ENCODE measurements at places on chromosomes 11 and 22.

GRCh38 chr11:110951037-110951949 lies 239.1 kb upstream of the ARHGAP20 start:
- no peak for DNase-seq

GRCh38 chr11:71186806-71187205 lies 65.6 kb downstream of the SHANK2 start:
- DNase-seq: peak; percentile 20

DNA sequence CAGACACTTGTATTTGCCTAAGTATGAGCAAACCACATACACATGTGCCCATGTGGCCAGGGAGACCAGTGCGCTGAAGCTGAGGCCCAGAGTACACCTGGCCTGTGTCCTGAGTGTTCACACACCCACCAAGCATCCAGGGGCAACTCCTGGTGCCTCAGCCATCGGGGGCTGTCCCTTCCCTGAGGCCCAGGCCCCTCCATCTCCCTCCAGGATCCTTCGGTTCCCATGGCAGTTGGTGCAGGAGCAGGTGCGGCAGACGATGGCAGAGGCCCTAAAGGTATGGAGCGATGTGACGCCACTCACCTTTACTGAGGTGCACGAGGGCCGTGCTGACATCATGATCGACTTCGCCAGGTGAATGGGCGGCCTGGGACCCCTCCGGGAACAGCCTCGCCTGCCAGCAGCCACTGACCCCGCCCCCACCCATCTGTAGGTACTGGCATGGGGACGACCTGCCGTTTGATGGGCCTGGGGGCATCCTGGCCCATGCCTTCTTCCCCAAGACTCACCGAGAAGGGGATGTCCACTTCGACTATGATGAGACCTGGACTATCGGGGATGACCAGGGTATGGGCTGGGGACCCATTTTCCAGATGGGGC lies 6.5 kb upstream of the SMARCB1 start:
- no peak for DNase-seq

- no peak for DNase-seq
Observed at GRCh38 chr11:110903830-110904229, 191.6 kb upstream of the ARHGAP20 start.

DNA sequence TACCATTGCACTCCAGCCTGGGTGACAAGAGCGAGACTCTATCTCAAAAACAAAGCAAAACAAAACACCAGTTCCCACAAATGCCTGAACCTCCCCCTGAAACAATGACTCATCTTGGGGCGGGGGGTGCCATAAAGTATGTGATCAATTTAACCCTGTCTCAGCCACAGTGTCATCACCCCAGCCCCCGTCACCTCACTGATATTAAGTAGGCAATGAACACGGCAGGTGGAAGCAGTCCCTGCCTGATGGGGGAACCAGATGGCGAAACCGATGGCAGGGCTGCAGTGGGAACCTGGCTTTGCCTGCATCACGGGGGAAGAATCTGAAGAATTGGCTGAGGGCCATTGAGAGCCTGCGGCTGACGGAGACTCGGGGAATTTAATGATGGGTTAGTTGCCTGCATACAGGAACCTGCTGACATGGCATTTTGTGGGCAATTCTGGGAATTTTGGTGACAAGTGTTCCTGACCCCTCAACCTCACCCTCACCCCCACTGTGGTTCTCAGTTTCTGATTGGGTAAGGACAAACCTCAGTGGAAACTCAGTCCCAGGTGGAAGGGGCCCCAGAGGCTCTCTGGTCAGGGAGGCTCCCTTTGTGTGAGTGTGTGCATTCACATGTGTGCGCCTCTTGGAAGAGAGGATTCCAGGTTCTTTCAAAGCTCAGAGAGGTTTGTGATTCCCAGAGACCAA lies 39.1 kb upstream of the SHISAL1 start:
- no peak for DNase-seq

DNA sequence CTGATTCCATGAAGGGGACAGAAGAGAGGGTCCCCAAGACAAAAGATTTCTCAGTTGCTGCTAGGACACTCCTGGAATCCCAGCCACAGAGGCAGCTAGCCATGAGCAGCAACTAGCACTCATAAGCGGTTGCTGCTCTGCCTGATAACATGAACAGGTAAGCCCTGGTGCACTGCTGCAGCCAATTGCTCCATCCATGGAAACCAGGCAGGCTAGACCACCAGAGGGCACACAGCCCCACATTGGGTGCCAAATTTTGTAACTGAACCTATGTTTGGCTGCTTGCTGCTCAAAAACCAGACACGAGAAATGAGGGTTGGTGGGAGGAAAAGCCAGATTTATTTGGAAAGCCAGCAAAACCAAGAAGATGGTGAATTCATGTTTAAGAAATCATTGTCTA lies 21.9 kb upstream of the QSER1 start:
- no peak for DNase-seq

- no peak for DNase-seq
Observed at GRCh38 chr11:10770626-10771254, 19.7 kb downstream of the CTR9 start.

- no peak for DNase-seq
Observed at GRCh38 chr22:37379085-37379484, 48.2 kb downstream of the ELFN2 start.

Measured in cardiac septum (tissue), 1 donor.